ENCODE measurements at places on chromosomes 13 and 19.
A peak's percentile ranks its signal among the peaks of the same experiment; 100 is the strongest.

- no peak for DNase-seq
Observed at GRCh38 chr13:30748717-30749116, 13.4 kb downstream of the ALOX5AP start.

DNA sequence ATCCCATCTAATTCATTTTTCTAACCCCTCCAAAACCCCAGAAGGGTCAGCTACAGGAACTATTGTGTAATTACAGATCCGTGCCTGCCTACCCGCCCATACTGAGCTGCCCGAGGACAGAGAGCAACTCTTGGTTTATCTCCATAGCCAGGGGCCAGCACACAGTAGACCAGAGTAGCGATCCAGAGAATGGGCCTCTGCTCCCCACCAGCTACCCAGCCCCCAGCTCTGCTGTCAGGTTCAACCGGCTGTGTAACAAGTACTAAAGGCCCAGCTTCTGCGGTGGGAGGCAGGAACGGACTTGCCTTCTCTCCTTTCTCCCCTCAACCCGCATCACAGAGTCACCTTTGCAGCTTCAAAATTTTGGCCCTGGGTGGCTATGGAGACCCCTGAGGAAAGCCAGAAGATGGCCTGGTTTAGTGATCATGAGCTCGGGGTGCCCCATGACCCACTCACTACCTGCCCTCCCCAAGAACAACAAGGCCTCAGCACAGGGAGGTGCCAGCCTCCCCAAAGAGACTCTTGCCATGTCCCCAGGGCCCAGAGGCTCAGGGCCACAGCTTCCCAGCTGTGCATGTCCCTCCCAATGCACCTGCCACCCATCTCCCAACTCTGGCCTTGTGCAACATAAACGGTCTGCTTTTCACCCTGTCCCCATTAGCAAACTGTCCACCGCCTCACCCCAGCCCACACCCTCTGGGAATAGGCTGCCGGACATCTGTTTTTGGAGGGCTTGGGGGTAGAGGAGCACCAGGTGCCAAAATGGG, 5.7 kb downstream of the CALM3 start:
- DNase-seq = no peak

DNA sequence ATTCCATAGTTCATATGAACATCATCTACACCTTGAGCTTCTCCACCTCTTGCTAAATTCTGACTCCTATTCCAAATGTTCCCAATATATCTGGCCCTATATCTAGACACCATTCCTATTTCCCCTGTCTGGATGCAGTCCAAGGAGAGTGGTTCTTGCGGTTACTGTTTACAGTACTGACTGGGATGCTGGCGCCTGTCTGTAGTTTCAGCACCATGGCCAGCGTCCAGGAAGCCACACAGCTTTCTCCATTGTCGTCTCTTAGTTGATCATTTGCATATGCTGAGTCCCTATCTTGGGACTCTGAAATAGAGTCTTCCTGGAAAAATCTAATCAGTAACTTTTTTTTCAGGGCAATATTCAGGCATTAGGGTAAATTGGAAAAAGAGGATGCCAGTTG, 14.9 kb downstream of the LAIR2 start:
- DNase-seq = peak; percentile 36

DNA sequence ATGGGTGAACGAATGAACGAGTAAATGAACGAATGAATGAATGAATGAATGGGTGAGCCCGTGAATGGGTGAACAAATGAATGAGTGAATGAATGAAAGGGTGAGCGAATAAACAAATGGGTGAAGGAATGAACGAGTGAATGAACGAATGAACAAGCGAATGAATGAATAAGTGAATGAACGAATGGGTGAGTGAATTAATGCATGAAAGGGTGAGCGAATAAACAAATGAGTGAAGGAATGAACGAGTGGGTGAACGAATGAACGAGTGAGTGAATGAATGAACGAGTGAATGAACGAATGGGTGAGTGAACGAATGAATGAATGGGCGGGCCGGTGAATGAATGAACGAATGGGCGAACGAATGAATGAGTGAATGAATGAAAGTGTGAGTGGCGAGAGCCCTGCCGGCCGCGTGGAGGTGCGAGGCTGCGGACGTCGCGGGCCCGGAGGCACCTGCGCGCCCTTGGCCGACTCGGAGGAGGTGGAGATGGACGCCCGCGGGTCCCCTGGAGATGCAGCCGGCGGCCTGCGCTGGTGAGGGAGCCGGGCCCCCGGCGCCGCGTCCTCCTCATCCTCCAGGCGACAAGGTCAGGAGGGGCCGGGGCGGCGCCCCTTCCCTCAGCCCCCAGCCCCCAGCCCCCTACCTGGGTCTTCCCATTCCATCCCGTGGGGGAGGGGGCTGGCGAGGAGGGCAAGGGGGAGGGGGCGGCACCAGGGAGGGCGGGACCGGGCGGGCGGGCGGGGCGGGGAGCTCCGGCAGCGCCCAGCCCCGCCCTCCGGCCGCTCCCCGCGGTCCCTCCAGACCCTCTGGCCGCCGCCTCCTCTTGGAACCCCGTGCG, 15.4 kb downstream of the ANKRD24 start:
- DNase-seq = no peak

GRCh38 chr13:74794582-74794981, 660.4 kb upstream of the KLF12 start:
- no peak for DNase-seq

DNA sequence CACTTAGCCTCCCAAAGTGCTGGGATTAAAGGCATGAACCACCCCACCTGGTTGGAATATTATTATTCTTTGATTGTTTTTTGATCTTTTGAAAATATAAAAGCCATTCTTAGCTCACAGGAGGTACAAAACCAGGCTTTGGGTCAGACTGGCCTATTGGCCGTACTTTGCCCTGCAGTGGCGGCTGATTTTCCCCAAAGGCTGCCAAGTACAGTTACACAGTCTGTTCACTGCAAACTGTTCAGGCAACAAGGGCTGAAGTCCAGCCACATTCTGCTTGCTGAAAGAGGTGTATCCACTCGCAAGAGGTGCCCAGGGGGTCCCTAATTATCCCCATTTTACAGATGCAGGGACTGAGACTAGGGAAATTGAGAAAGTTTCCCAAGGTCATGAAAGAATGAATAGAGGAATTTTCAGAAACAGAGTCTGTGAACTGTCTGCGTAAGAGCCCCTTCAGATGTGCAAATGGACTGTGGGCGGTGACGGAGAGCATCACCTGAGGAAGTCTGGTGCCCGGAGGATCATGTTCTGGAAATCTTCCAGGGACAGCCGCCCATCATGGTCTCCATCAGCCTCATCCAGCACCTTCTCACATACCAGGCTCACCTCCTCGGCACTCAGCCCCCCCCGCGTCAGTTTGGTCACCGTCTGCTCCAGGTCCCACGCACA, 9.0 kb downstream of the CIB3 start:
- no peak for DNase-seq

GRCh38 chr13:45628094-45628493, 12.6 kb upstream of the ERICH6B start:
- DNase-seq = no peak
